Stimulated activated CD8-positive, alpha-beta memory T cell treated with anti-CD3 and anti-CD28 coated beads, Interleukin-7, amount 100 ng/mL, for 1 hour (primary cell): ENCODE measurements at places on chromosomes 6 and 20.

GRCh38 chr20:38714308-38714707, 10.0 kb upstream of the SLC32A1 start:
- DNase-seq, result no peak

DNA sequence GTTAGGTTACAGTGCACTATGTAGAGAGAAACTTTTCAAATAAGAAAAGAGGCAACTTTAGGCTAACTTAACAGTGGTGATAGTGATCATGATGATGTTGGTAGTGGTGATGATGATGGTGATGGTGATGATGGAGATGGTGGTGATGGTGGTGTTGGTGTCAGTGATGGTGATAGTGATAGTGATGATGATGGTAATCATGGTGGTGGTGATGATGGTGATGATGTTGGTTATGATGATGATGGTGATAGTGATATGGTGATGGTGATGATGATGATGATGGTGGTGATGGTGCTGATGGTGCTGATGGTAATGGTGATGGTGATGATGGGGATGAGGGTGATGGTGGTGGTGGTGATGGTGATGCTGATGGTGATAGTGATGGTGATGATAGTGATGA, 107.4 kb downstream of the DLL1 start:
- DNase-seq, result no peak

- DNase-seq, result no peak
These were observed 76.0 kb downstream of the ANKRD6 start for GRCh38 chr6:89508755-89509563.

- no peak for DNase-seq
These were observed 55.1 kb downstream of the CDS2 start for GRCh38 chr20:5181958-5182357.

DNA sequence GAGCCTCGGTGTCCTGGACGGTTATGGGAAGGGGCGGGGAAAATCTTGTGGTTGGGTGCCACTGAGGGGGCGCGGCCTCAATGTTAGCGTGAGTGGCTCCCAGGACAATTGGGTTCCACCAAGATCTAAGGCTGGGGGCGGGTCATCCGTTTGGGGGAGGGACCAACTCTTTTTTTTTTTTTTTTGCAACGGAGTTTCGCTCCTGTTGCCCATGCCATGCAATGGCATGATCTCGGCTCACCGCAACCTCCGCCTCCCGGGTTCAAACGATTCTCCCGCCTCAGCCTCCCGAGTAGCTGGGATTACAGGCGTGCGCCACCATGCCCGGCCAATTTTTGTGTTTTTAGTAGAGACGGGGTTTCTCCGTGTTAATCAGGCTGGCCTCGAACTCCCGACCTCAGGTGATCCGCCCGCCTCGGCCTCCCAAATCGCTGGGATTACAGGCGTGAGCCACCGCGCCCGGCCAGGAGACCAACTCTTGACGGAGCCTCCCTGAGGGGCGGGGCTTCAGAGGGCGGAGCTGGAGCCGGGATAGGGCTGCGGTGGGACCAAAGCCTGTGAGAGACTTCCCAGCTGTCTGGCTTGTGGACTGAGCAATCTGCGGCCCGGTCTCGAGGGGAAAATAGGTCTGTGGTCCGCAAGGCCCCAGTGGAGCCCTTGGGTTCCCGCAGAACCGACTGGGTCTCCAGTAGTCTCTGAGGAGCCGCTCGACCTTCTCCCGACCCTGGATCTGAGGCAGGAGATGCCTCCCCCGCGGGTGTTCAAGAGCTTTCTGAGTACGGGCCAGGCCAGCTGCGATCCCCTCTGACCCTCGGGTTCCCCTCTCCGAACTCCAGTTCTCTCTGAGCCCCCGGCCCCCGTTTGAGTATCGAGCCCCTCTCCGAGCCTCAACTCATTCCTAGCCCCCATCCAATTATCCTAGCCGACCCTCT, 1.1 kb downstream of the SPAG4 start:
- DNase-seq, result no peak

GRCh38 chr6:63459814-63460213, 112.5 kb upstream of the LOC128125822 start:
- DNase-seq, result no peak

DNA sequence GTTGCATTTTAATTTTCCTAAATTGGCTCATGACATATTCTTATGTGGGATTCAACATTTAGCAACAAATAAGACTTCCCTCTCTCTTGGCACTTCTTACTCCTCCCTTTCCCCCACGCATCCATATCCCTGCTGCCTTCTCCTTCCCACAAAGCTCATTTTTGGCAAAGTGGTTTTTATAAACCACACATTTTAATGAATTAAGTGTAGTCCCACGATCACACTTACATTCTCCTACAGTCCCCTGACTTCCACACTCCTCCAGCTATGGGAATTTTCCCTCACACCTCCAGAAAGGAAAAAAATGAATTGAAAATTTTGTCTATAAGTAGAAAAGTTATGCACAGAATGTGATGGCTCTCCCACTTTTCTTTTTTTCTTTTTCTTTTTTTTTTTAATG, 345.0 kb downstream of the CD83 start:
- DNase-seq, result no peak

DNA sequence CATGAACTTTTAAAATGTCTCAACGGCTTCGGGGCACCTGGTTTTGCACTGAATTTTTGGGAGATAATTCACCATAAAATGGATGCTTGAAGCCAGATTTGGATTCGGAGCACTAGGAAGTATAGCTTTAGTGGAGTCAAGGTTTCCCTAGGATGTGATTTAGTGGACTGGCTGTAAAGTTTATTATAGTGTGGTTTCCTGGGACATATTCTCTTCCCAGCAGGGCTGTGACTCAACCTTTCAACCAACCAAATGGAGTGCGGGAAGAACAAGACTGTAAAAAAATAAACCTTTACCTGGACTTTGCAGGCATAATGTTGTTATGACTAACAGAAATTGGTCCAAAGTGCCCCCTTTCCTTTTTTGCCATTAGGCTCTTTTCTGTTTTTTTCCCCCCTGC, 327.4 kb upstream of the MAN1A1 start:
- DNase-seq, result no peak

- no peak for DNase-seq
These were observed 100.2 kb downstream of the RALGAPA2 start for GRCh38 chr20:20612251-20612650.

DNA sequence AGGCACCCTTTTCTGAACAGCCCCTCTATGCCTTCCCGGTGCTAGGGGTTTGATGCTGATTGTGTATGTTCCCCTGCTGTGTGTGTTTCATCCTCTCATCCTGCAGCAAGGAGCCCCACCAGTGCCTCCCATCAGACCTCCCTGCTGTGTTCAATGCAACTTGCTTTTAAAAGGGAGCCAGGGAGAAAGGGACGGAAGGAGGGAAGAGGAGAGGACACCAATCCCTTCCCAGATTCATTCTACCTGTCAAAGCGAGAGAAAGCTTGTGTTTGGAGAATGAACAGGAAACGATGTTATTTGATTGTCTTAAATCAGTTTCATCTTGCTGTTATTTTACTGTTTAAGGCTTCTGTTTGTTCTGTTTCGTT, 259.2 kb downstream of the ADGB start:
- DNase-seq, result no peak
